ENCODE measurements at places on chromosomes 7 and 10.
A peak's percentile ranks its signal among the peaks of the same experiment; 100 is the strongest.

DNA sequence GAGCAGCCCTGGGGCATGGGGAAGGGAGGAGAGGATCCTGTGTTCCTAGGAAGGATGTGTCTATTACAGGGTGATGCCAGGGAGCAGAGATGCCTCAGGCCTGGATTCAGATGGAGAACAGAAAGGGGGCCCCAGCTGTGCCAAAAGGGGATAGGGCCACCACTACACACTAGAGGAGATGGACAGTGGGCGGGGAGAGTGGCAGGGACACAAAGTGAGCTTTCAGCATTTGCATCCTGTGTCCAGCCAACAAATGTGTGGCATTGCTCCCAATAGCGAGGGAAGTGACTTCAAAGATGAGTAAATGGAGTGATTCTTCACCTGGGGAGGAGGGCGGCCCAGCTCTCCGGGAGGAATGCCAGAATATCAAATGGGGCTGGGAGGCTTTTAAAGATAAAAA is 64.9 kb upstream of the WAPL start:
- no peak for DNase-seq

DNA sequence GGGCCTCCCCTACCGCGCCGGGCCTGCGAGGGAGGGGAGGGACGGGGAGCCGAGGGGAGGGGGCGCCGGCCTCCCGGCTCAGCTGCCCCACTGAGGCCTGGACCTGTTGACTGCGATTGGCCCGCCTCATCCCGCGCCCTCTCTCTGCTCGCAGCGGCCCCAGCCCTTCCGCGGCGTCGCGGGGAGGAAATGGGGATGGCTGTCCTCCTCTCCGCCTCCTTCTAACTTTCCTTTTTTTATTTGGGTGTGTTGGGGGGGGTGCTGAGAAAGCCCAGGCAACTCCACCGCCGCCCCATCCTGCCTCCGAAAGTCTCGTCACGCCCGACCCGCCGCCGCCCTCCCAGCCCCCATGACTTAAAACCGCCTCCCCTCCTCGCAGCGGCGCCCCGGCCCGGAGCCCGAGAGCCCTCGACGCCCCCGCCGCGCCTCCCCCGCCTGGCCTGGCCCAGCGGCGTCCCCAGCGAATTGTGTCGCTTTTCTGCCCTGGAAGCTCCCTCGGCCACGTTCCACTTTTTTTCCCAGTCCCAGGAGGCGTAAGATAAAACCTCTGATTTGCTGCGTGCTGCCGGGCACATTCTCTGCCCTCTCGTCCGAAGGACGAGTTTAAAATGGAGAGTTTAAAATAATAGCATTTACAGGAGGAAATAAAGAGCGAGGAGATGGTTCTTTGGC is 842 bp upstream of the SKIDA1 start:
- DNase-seq, result peak; percentile 51

DNA sequence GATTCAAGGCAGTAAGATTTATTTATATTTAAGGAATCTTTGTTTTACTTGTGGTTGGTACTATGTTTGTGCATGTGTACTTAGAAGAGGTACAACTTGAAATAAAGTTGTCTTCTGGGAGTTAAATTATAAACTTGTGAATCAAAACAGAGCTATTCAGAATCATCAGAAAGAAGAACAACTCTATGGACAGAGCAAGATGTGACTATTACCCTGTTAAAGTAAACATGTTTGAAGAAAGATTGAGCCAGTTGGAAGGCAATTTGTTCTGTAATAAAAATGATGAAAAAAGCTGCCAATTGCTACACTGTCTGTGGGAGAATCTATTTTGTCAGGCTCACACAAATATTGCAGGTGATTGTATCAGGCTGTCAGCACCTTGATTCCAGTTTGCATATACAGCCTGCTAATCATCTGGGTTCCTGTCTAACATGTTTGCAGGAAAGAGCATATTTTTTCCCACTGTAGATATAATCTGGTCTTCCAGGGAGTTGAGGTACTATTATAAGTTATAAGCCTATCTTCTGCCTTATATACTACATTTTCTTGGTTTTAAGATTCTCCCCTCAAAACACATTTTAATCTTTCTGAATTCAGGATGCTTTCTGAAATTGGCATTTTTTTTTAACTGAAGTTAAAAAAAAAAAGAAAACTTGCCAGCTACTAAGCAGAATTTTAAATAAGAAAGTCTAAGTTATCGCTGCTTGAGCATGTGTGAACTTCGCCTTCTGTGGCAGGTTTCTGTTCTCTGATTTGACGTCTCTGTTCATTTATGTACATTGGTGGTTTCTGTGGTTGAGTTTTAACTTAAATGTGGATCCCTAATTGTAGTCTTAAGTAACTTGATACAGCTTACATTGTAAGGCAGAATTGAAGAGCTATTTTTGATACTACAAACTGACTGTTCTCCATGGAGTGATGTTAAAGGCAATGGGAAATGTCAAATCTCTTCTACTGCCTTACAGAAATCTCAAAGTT is 46.0 kb downstream of the ZNRF2 start:
- no peak for DNase-seq

DNA sequence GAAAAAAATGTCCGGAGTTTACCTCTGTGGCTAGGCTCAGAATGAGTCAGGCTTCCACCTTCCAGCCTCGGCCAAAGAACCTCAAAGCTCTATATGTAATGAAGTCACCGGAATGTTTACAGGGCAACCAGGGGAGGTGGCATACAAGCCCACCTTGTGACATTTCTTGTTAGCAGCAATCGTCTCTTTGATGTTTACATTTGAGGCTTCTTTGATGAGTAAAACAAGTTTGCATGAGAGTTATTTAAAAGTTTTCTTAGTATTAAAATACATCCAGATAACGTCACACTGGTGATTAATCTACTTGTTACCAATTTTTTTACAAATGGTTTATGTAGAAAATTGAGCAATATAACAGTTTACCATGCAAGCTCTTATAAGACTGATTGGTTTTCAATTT is 133.1 kb upstream of the ADAM12 start:
- no peak for DNase-seq

- DNase-seq, result no peak
Measured at GRCh38 chr7:121202125-121202524, 126.7 kb upstream of the WNT16 start.

- DNase-seq, result no peak
Measured at GRCh38 chr7:144019457-144019856, 19.3 kb downstream of the OR6B1 start.

DNA sequence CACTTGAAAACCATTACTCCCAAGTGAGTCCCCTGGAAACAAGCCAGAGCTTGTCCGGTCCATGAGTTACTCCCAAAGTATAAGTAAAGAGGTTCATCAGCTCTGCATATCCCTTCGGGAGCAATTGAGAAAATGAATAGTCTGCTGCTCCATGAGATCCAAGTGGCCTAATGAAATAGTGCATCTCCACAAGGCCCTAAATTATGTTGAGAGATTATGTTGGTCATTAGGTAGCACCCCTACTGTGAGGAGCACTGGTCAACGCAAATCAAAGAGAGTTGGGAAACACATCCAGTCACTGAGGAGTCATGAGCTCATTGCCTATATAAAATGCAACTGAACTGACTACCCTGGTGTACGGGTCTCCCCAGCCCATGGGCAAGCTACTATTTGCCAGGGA is 205.5 kb upstream of the AOAH start:
- DNase-seq, result no peak

GRCh38 chr10:95459446-95460045 is 101.6 kb downstream of the SORBS1 start:
- DNase-seq, result no peak

DNA sequence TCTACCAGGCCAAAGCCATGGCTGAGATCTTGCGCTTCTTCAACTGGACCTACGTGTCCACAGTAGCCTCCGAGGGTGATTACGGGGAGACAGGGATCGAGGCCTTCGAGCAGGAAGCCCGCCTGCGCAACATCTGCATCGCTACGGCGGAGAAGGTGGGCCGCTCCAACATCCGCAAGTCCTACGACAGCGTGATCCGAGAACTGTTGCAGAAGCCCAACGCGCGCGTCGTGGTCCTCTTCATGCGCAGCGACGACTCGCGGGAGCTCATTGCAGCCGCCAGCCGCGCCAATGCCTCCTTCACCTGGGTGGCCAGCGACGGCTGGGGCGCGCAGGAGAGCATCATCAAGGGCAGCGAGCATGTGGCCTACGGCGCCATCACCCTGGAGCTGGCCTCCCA is 142.7 kb downstream of the GRM3 start:
- no peak for DNase-seq

DNA sequence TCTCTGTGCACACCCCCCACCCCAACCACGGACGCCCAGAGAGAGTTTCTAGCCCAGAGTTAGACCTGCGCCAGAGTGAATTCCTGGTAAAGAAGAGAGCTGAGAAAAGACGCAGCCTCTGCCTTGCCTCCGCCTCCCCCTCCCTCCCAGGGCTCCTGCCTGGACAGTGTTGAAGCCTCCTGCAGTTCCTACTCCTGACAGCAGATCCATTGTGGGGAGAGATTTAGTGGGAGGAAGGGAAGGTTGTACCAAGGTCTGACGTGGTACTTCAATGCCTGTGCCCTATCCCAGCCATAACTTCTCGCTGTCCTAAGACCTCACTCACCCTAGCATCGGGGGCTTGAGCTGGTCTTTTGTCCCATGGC is 952 bp downstream of the SRRM3 start:
- no peak for DNase-seq

GRCh38 chr7:50978633-50979215 is 196.0 kb upstream of the GRB10 start:
- DNase-seq, result no peak

GRCh38 chr7:29564496-29565223 is 1.0 kb downstream of the PRR15 start:
- DNase-seq, result no peak

DNA sequence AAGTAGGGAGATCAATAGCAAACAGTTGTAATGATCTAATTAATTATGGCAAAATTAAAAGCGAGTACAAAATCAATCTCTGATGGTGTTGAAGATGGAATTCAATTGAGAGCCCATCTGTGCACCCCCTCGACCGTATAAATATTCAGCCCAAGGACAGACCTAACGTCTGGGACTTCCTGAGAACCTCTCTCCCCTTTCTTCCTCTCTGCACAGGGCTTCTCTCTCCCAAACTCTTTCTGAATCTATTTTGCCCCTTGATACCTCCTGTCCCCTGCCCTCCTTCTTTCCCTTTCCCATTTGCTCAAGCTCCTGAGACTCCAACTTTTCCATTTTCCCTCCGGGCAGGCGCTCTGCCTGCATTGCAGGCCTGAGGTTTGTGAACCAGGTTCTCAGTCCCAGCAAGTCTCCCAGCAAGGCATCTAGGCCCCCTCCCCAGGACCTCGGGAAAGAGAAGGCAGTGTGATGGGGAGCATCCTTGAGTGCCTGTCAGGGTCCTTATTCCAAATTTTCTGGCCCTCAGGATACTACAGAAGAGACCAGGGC is 8.5 kb upstream of the PAX2 start:
- DNase-seq, result no peak

GRCh38 chr7:46515844-46516590 is 594.9 kb upstream of the IGFBP3 start:
- no peak for DNase-seq

- DNase-seq, result no peak
Measured at GRCh38 chr7:85033263-85033662, 153.6 kb downstream of the SEMA3D start.

- no peak for DNase-seq
Measured at GRCh38 chr7:7693881-7694280, 24.5 kb downstream of the RPA3 start.

GRCh38 chr7:152392254-152392653 is 43.5 kb downstream of the KMT2C start:
- no peak for DNase-seq

GRCh38 chr7:142913051-142913450 is 20.5 kb downstream of the TRPV5 start:
- DNase-seq, result no peak

GRCh38 chr7:121879544-121879943 is 6.6 kb downstream of the PTPRZ1 start:
- no peak for DNase-seq

DNA sequence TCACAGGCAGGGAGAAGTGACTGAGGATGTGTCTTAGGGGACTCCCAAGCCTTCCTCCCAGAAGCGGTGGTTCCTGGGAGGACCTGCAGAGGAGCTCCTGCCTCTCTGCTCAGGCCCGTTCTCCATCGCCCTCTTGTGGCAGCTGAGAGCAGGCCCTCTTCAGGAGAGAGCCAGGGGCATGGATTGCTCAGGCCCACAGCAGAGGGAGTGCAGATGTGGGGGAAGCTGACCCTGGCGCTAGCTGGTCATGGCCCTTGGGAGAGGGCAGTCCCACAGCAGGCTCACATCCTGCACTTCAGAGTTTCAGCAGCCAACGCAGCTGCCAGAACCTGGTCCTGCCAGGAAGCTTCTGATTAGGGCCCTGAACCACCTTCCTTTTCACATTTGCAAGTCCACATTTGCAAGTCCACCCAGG is 94.8 kb upstream of the TARP start:
- peak; percentile 59 for DNase-seq

- DNase-seq, result no peak
Measured at GRCh38 chr10:61845196-61845949, 56.1 kb upstream of the ARID5B start.

- DNase-seq, result no peak
Measured at GRCh38 chr10:88065383-88066049, 202.1 kb downstream of the PTEN start.

DNA sequence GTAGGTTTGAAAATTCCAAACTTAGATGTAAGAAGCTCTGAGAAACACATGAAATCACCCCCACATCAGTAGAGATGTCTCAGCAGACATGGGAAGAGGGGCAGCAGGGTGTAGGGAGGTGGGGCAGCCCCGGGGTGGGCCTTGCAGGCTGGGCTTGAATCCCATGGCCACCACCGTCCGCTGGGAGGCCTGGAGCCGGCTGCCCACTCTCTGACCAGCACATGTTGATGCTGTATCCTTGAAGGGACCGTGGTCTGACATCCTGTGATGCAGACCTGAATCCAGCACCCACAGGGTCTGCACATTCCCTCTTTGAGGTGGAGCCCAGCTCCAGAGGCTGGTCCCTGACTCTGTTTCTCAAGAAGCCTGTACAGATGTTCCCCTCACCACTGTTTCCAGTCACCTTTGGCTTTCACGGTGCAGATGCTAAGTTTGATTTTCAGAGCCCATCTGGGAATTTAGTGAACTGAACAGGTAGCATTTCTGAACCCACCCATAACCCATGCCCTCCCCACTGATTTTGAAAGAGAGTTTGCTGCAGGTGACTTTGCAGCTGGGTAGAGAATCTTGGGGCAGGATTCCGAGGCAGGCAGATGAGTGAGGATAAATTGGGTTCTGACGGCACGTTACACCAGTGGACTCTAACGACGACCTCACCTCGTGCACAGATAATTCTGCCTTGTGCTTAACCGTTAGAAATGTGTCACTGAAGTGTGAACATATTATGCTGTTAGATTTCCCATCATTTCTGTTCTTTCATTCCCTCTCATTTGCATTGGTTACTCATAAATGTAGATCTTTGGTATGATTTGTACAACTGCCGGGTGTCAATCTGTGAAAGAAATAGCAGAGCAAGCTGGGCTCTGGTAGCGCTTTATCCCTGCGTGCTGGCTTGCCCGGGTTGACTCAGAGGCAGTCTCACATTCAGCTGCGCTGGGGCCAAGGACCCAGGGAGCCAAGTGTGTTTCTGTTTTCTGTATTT is 45.7 kb downstream of the IKZF1 start:
- DNase-seq, result peak; percentile 33

- DNase-seq, result no peak
Measured at GRCh38 chr7:135510592-135511183, 786 bp upstream of the CNOT4 start.

- DNase-seq, result no peak
Measured at GRCh38 chr10:60339757-60340156, 49.9 kb downstream of the ANK3 start.

- DNase-seq, result no peak
Measured at GRCh38 chr10:132522521-132523411, 14.8 kb upstream of the INPP5A start.

- no peak for DNase-seq
Measured at GRCh38 chr7:99693427-99694200, 13.8 kb upstream of the CYP3A5 start.

GRCh38 chr10:47247148-47248059 is 52.6 kb upstream of the GDF10 start:
- DNase-seq, result no peak
